ENCODE measurements at places on chromosomes 4 and X.

GRCh38 chr4:14928035-14928434, 74.2 kb upstream of the CPEB2 start:
- DNase-seq = no peak

DNA sequence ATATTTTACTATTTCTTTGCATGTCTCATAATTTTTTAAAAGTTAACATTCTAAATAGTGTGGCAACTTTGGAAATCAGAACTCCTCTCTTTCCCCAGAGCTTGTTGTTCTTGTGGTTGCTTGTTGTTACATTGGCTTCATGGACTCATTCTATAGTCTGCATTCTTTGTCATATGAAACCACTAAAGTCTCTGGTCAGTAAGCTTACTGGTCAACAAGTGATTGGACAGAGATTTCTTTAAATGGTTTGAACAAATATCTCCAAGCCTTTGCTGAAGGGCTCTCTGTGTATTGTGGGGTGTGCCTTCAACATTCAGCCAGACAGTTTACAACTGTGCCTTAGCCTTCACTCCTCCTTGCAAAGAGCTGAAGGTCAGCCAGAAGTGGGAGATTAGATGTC, 147.2 kb downstream of the OPHN1 start:
- DNase-seq = no peak

GRCh38 chrX:15914486-15914885, 59.9 kb upstream of the AP1S2 start:
- DNase-seq = no peak

GRCh38 chr4:38322714-38323113, 341.3 kb upstream of the KLF3 start:
- DNase-seq = no peak

GRCh38 chr4:75919920-75920319, 17.7 kb upstream of the PPEF2 start:
- DNase-seq = no peak

DNA sequence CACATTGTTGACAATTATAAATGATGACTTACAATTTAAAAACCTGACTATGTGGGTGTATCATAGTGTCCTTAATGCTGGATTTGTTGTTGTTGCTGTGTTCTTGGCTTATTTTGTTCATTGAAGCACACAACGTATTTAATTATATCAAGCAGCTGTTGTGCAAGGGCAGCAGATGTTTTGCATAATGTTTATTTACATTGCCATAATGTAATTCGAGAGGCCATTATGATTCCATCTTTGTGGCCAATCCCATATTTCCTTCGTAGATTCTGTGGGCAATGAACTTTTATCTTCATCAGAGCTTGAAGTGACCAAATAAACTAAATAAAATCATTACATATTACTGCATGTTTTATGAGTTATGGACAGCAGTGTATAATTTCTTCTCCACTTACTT, 422.6 kb upstream of the GALNTL6 start:
- DNase-seq = no peak

DNA sequence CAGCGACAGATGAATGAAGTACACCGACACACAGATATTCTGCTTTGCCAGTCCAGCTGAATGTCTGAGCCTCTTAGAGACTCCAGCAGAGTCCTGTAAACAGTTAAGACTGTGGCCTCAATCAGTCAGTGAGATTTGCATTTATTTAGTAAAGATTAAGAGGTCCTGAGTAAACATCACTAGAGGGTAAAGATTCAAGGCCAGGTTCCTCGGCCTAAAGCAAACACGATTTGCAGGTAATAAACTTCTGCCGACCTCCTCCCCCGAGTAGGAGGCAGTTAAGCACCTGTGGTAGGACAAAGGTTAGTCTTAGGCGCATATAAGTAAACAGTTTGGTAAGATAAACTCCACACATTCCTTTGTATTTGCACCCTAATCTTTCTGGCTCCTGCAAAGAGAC, 99.6 kb downstream of the CFAP47 start:
- no peak for DNase-seq

- DNase-seq = no peak
Observed at GRCh38 chr4:153728660-153729059, 31.2 kb downstream of the RNF175 start.

DNA sequence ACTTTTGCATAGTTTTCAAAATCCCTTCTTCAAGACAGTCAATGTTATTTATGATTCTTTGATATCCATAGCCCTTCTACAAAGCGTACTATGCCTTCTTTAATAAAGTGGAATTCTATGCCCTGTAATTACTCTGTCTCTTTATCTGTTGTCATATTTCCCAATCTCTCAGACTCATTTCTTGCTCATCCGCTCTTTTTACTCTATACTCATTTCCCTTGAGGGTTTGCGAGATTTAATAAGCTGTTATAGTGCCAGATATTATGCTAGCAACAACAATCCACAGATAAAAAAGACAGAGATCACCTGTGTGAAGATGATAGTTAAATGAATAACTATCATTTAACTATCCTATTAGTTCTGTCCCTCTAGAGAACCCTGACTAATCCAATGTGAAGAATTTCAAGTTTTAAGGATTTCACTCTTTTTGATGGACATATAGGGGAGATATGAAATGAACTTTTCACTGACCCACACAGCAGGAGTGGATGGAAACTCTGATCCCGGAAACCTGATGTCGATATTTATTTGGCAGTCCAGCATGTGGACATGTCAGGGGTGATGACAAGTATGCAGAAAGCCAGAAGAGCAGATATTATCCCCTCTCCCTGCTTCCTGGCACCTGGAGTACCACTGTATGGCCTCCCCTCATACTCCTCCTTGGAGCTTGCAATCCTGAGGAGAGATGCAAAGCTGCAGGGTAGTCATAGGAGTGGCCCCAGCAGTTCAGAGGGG, 49.7 kb downstream of the TMEM156 start:
- DNase-seq = no peak

GRCh38 chr4:103158760-103159159, 39.4 kb downstream of the CENPE start:
- DNase-seq = no peak

GRCh38 chr4:25892796-25893195, 21.2 kb upstream of the SMIM20 start:
- no peak for DNase-seq

DNA sequence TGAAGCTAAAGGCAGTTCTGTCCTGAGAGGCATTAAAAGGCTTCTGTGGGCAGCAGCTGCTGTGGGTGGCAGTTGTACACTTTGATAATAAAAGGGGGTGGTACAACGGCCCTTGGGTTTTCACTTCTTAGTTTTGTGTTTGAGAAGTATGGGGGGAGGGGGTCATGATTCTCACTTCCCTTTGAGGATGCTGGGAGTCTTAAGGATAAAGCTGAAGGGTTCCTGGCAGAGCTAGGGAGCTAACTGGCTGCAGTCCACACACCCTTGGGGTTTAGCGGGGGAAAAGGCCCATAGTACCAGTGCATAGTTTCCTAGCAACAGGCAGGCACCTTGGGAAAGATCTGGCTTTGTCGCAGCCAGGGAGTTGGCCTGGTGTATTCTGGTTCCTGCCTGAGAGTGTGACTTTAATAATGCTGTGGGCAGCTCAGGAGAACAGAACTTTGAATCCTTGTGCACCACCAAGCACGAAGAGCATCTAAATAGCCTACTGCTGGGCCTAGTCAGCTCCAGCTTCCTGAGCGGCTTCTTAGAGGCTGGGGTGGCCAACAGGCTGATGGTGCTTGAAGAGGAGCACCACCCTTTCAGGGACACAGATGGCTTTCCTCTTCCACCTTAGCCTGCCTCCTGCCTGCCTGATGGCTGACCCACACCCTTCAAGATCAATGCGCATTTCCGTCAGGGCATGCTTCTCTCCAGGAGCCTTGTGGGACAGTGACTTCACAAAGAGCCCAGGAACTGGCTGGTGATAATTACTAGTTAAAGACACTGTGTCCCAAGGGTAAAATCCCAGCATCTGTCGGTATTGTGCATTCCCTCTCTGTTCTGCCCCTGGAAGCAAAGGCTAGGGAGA, 12.5 kb downstream of the ZBTB33 start:
- no peak for DNase-seq

GRCh38 chr4:83772685-83773084, 236.8 kb downstream of the GPAT3 start:
- no peak for DNase-seq

DNA sequence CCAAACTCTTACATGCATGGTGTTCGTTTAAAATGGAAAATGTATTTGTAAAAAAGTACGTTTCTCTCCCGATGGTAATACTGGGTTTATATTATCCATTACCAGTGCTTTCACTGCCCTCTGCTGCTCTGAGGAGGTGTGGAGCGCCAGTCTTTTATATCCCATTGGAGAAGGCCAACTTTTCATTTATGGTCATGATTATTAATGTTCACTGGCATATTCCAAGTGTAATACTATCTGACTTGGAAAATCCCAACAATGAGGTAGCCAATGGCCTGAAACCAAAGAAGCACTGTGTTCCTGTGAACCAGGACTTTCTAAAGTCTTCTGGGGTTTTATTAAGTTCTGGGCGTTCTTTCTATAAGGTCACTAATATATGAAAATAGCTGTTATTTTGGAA, 80.7 kb downstream of the SYNPO2 start:
- peak; percentile 74 for DNase-seq

DNA sequence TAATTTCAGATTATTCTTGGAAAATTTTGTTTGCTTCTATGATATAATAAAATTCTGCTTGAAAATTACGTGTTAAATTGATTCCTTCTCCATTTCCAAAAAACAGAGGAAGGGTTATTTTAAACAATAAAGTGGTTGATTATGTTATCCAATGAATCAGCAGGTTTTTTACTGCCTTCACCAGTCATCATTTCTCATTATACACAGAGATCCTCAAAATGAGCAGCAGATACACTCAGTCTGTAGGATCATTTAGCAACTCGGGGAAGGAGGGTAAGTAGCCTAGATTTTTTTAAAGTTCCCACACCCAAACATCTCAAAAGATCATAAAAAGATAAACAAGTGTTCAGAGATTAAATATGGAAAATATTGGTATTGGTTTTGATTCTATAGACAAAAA, 6.8 kb upstream of the TMEM144 start:
- DNase-seq = no peak

DNA sequence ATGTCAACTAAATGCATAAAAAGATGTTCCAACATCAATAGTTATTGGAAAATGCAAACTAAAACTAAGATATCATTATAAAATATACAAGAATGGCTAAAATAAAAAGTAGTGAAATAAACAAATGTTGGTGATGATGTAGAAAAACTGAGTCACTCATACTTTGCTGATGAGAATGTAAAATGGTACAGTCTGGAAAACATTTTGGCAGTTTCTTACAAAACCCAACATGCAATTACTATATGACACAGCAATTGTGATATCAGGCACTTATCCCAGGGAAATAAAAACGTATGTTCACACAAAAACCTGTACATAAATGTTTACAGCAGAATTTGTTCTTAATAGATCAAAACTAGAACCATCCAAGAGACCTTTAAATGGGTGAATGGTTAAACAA, 182.6 kb downstream of the RTL9 start:
- DNase-seq = no peak

DNA sequence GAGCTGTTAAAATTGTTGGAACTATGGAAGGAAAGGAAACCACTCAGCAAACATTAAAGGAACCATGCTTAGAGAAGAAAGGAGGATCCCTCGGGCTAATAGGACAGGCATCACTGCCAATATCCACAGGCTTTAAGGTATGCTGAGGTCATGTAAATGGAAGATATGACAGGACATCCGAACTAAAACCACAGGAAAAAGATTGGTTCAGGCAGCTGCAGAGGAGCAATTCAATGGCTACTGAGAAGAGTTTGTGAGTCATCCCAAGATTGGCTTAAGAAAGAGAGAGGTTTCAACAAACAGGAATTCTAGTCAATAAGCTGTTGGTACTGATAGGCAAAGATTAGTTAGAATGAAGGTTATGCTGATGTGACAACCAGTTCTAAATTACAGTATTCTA, 106.4 kb upstream of the FAM241A start:
- no peak for DNase-seq

DNA sequence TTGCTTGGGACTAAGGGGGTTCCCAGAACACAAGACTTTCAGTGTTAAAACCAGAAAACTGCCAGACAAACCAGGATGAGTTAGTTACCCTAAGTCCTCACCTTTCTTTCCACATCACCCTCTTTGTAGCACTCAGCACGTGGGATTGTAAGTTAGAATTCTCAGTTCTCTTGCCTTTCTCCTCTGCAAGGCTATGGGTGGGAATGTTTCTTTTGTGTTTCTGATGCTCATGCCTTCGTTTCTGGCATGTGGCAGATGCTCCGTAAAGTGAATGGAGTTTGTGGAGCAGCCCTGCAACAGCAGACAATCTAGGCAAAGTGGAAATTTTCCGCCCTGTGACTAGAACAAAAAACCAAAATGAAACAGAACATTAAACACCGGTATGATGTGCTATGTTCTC, 64.7 kb upstream of the SPP1 start:
- DNase-seq = no peak

GRCh38 chrX:13069771-13070416, 25.5 kb upstream of the FAM9C start:
- no peak for DNase-seq

GRCh38 chr4:61245069-61245714, 45.1 kb downstream of the ADGRL3 start:
- no peak for DNase-seq

DNA sequence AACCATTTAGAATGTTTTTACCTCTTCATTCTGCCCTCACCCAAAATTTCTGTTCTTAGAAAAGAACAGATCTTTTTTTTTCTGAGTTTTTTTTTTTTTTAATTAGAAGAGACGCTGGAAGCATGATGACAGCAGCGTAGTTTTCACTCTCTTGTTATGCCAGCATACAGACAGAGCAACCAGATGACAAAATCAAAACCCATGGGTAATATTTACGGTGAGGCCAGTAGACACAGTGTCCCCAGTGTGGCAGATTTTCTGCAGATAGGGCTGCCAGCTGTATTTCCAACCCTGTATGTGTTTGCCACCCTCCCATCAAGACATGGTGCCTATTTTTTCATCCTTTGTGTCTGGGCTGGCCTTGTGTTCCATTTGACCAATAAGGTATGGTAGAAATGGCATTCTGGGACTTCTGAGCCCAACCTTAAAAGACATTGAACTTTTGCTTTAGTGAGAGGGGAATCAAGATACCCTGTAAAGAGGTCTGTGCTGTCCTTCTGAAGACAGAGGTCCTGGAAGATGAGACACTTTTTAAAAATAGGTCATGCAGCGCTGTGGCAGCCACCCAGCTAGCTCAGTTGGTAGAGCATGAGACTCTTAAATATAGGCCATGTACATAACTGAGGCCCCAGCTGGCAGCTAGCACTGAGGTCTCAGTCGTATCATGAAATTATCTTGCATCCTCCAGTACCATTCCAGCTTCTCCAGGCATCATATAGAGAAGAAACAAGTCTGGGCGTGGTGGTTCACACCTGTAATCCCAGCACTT, 6.7 kb upstream of the ZNF41 start:
- DNase-seq = no peak

Measured in right atrium auricular region (tissue), 2 donors.